ENCODE measurements at places on chromosomes 11 and 22. TPM values are rescaled to one million over a fixed set of nuclear protein-coding genes. Genes with fewer than 3 reads are reported as not detected.

DNA sequence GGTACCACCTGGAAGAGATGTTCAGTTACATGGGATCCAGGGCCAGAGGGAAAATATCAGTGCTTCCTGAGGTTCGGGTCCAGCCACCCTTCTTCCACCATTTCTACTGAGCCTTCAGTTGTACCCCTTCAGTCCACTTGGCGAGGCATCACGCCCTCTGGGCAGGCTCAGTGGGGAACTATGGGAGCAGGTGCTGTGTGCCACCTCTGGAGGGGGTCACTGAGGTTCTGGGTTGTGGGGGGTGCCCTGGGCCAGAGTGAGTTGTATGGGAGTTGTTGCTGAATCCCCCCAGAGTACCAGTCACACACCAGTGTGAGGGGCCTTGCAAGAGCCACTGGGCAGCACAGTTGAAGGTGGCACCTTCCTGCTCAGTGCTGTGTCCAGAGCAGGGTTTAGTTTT is 2.7 kb upstream of the SREBF2 start:
- no peak for DNase-seq

DNA sequence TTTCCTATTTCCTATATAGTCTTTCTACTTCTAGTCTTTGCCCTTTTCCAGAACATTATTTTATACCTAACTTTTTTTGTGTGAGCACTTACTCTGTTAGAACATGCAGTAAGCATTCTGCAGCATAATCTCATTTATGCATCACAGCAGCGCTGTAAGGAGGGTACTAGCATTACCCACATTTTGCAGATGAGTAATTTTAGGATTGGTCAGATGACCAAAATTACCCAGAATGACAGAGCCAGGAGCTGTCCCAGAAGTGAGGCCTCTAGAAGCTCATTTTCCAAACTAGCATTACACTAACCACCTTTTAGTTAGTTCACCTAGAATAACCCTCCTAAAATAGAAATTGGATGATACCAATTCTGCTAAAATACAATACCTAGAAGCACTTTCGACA is 47.1 kb upstream of the ARHGAP32 start:
- DNase-seq, result no peak

- DNase-seq, result no peak
These were observed 34.5 kb downstream of the C11orf65 start for GRCh38 chr11:108432783-108433182.

- DNase-seq, result no peak
These were observed 18.8 kb upstream of the TSPAN18 start for GRCh38 chr11:44708009-44708408.

Gene SNX32
- total RNA-seq, result not detected

Data from PC-9 (cell line).